ENCODE measurements at places on chromosomes 1 and 21.

DNA sequence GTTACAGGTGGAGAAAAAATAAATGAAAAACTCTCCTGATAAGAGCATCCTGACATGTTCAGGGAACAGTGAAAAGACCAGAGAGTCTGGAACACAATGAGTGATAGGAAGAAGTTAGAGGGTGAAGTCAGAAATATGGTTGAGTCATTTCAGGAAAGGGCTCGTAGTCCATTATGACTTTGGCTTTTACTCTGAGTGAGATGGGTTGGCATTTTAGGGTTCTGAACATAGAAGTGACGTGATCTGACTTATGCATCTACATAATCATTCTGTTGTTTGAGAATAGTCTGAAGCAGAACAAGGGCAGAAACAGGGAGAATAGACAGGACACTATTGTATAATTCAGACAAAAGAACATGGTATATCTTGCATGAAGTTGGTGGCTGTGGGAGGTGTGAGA, 5.8 kb downstream of the HMCN1 start:
- no peak for DNase-seq

- no peak for DNase-seq
Observed at GRCh38 chr1:227666286-227666685, 68.8 kb downstream of the JMJD4 start.

DNA sequence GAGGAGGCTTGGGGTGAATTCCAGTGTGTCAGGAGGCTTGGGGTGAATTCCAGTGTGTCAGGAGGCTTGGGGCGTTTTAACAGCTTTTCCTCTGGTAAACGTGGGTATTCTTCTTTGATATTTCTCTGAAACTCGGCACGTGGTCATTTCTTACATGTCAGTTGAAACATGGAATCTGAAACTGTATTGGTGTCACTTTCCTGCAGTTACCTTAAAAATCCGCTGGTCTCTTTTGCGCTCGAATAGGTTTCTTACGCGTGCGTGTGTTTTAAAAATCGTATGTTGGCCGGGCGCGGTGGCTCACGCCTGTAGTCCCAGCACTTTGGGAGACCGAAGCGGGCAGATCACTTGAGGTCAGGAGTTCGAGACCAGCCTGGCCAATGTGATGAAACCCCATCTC, 33.5 kb downstream of the PRKCZ start:
- no peak for DNase-seq

DNA sequence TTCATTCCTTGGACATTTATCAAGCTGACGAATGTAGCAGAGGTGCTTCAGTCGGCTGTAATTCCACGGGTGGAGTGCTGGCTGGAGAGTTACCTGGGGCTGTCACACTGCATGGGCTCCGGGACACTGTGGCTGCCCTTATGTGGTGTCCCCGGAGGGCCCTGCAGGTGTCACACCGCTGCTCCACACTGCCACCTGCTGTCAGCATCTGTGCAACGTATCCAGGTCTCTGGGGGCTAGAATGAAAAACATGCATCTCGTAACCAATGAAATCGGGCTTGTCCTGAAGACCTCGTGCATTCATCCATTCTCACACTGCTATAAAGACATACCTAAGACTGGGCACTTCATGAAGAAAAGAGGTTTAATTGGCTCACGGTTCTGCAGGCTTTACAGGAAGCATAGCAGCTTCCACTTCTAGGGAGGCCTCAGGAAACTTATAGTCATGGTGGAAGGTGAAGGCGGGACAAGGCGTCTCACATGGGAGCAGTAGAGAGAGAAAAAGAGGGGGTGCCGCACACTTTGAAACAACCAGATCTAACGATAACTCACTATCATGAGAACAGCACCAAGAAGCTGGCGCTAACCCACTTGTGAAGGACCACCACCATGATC, 46.7 kb upstream of the PCBP3 start:
- DNase-seq, result peak; percentile 81

DNA sequence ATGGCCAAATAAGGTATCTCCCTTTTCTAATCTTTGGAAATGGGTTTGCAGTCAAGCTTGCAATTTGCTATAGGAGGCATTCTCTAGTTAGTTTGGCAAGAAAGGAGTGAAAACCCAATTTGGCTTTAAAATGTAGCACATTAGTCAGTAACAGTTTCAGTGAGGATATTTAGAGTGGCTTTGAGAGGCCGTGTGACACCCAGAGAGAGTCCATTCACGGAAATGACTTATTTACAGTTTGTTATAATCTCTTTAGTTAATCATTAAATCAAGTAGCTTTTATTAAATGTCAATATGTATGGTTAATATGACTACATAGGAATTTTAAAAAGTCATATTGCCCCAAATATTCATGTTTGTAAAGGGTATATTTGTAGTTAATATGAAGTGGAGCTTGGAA, 9.6 kb downstream of the ZBTB18 start:
- no peak for DNase-seq

DNA sequence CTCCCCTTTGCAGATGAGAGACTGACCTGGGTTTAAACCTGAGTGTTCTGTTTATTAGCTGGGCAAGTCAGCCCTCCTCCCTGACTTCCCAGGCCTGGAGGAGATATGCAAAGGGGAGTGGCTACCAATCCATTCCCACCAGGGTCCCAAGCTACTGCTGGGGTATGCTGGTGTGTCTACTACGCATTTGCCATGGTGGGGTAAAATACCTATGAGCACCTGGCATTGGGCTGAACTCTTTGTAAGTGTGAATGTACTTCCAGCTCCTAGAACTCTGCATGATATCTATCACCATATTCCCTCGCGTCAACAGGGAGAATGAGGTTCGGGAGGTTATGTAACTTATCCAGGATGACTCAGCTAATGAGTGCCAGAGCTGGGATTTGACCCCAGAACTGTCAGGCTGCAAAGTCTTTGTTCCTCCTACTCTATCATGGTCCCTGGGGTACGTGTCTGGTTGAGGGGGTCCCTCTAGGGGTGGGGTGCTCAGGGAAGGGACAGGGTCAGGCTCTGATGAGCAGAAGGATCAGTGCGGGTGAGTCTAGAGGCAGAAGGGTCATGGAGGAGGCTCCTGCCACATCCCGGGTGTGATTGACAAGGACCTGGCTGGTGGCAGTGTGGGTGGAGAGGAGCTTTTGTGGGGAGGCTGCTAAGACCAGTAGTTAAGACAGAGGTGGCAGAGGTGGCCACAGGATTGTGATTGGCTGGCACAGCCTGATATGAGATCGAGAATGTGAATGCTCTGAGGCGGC, 16.7 kb downstream of the AMPD2 start:
- no peak for DNase-seq

- peak; percentile 45 for DNase-seq
Observed at GRCh38 chr1:19811206-19811851, 3.8 kb downstream of the RNF186 start.

GRCh38 chr1:226736908-226737818, 1.9 kb downstream of the ITPKB start:
- DNase-seq, result peak; percentile 69

GRCh38 chr1:242189591-242189990, 190.7 kb upstream of the MAP1LC3C start:
- DNase-seq, result no peak
